ENCODE measurements at places on chromosomes 12 and 14. TPM values are rescaled to one million over a fixed set of nuclear protein-coding genes. Genes with fewer than 3 reads are reported as not detected.

DNA sequence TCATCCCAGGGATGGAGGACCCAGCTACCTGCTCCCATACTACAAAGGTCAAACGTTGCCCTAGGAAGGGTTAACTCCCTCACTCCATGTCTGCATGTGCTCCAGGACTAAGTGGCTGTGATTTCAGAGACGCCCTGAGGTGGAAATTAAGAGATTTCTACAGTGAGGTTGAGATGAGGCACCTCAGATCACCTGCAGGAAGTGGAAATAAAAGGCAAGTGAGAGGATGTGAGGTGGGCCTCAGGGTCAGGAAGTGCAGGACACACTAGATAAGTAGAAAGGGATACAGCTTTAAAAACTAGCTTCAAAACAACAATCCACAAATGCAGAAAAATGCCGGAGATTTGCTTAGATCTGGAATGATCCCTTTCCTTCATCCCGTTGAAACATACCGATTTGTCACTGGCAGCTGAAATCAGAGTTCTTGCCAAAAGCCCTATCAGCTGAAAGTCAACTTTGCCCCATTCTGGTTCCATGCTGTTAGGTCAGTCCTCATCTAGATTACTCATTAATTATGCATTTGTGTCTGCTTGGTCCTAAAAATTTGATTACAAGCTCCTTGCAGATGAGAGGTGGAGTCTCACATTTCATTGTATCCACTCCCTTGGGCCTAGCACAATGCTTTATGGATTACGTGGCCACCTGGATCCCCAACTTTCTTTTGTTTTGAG lies 6.6 kb downstream of the PLBD1 start:
- DNase-seq: no peak

- no peak for DNase-seq
Observed at GRCh38 chr14:80275208-80275850, 64.0 kb upstream of the DIO2 start.

GRCh38 chr14:60164404-60164711 lies 840 bp downstream of the DHRS7 start:
- no peak for DNase-seq

- no peak for DNase-seq
Observed at GRCh38 chr12:109578330-109578927, 4.8 kb downstream of the MVK start.

DNA sequence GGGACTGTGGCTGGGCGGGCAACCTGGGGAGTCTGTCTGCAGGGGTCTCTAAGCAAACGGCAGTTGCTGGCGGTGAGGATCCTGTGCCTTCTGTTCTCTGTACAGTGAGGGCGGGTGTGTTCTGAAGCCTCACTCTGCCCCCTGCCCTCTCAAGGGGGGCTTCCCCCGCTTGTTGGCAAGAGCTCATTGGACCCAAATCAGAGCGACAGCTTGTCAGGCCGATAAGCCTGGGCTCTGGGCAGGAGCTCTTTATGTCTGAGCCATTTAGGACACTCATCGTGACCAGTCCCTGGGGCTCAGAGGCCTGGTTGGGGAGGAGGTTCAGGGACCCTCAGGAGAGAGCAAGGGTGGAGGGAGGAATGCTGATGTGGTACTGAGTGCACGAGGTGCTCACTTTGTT lies 136.0 kb downstream of the TSPAN9 start:
- DNase-seq: no peak

GRCh38 chr12:130573766-130574165 lies 142.3 kb downstream of the RIMBP2 start:
- DNase-seq: no peak

GRCh38 chr12:25005376-25005775 lies 56.5 kb upstream of the BCAT1 start:
- no peak for DNase-seq

GRCh38 chr12:130714591-130715149 lies 1.4 kb downstream of the RIMBP2 start:
- no peak for DNase-seq

- no peak for DNase-seq
Observed at GRCh38 chr14:99573436-99574098, 30.4 kb downstream of the CCDC85C start.

DNA sequence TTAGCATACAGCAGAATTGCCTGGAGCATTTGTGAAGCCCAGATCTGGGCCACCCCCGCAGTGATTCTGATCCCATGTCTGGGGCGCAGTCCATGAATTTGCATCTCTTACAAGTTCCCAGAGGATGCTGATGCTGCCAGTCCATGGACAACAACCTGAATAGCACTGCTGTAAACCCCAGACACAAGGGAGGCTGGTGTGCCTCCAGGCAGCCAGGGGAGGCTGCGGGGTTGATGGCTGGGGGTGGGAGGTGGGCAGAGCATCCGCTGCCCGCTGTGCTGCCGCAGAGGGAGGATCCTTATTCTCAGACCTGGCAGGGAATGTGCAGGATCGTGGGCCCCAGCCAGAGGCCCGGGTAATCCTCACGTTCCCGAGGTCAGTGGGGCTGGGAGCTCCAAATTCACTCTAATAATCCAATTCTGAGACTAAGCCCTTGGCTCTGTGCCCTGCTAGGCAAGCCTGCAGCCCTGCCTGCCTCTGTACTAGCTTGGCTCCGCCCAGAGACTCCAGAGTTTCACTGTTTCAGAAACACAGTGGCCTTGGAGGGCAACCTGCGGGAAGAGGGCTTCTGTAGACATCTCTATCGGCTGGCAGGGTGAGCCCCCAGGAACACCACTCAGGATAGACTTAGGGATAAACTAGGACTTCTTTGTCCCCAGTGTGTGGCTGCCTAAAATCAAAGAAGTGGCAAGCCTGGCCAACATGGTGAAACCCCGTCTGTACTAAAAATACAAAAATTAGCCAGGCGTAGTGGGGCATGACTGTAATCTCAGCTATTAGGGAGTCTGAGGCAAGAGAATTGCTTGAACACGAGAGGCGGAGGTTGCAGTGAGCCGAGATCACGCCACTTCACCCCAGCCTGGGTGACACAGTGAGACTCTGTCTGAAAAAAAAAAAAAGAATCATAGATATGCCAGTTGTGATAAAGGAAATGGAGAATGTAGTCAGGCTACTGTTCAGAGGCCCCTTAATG lies 17.8 kb upstream of the MLEC start:
- DNase-seq: no peak

RAPGEF3 gene
- 17.2 TPM for total RNA-seq

DNAJC22 gene
- 1.0 TPM for total RNA-seq

INHBC gene
- total RNA-seq: not detected

LRP1-AS gene
- not detected for total RNA-seq

OAS2 gene
- total RNA-seq: 14.0 TPM
